NCI-H1436 (cell line): ENCODE measurements at places on chromosomes 7 and 10.

GRCh38 chr7:41796331-41796730 lies 93.4 kb upstream of the INHBA start:
- DNase-seq: no peak

- DNase-seq: no peak
These were observed 38.8 kb downstream of the DLG5 start for GRCh38 chr10:77887631-77888355.

DNA sequence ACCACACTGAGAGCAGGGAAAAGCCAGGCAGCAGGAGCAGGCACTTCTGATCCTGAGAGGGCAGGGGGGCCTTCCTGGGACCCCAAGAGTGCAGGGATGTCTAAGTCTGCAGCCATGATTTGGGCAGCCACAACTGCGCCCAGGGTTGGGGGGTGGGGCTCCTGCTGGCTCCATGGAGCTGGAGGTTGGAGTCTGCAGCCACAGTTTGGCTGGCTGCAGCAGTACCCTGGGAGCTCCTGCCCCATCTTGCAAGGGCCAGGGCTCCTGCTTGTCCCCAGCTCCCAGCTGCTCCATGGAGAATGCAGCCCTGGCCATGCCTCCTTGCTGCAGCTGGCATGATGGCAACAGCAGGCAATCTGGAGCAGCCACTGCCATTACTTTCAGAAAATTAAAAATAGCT lies 679.7 kb upstream of the LRRTM3 start:
- DNase-seq: no peak

DNA sequence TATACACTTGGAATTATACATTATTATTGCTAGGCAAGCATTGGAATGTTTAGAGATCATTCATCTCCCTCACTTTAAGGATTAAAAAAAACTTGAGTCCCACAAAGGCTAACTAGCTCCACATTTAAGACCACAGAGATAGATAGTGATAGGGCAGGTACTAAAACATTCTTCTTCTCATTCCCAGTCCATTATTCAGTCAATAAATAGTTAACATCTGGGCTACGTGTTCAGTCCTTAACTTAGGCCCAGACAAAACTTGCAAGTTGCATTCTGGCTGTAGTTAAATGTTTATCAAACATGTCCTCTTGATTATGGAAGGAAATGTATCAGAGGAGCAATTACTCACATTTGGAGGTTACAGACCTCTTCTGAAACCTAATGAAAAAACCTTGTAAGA lies 2.4 kb downstream of the GNG11 start:
- no peak for DNase-seq

DNA sequence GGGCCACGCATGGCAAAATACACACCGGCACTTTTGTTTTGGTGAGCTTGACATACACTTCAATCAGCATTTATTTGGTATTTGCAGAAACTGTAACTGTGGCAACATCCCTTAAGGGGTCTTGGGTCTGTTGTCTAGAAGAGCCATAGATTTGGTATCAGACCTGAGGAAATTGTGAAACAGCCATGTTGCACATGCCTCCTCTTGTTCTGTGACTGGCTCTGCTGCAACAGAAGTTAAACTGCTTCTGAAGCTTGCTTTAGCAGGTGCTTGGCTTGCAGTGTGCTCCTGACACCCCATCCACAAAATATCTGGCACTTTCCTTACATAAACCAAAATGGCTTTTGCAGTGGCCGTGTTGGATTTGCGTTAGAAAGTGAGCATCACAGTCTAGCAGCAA lies 247.3 kb downstream of the GATA3 start:
- no peak for DNase-seq
